Esophagus muscularis mucosa (tissue), 4 donors: ENCODE measurements at places on chromosomes 1 and 21. TPM values are rescaled to one million over a fixed set of nuclear protein-coding genes. Genes with fewer than 3 reads are reported as not detected.

Gene HTR1D
- not detected for total RNA-seq

DNA sequence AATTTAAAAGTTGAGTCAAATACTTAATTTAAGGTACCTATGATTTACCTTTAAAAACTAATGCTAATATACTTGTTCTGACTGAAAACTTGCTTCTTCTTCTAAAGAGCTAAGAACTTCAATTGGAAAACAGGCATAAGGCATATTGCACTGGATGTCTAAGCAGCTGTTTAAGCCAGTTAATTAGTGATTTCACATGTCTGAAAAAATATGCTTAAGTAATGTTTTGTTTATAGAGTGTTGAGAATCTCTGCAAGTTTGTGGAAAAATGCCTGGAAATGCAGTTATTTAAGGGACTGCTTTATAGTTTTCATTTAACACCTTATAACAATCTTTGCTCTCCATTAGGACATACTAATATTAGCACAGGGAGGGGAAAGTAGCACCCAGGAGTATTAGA is 28.2 kb downstream of the UBE2U start:
- DNase-seq, result no peak
- no peaks in the 10 kb centered on the region for H3K27me3 ChIP-seq
- no peaks in the 10 kb centered on the region for H3K4me1 ChIP-seq
- no peak overlapping the region for H3K27ac ChIP-seq
- H3K4me3 ChIP-seq, result no peak overlapping the region
- no peaks in the 10 kb centered on the region for H3K36me3 ChIP-seq

DNA sequence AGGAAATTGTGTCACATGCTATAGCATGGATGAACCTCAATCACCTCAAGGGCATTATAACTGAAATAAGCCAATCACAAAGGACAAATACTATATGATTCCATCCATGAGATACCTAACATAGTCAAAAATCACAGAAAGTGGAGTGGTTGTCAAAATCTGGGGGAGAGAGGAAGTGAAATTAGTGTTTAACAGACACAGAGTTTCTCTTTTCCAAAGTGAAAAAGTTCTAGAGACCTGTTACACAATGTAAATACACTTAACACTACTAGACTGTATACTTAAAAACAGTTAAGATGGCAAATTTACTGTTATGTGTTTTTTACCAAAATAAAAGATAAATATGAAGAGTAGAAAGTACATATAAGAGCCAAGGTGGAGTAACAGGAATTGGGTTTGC is 31.8 kb downstream of the ZNF644 start:
- H3K36me3 ChIP-seq, result no peaks in the 10 kb centered on the region
- peaks cover 15% of the 10 kb centered on the region for H3K4me1 ChIP-seq
- H3K27me3 ChIP-seq, result no peaks in the 10 kb centered on the region
- DNase-seq, result no peak

GRCh38 chr1:152565535-152566215 is 905 bp downstream of the LCE3E start:
- no peak for DNase-seq
- no peaks in the 10 kb centered on the region for H3K27me3 ChIP-seq

DNA sequence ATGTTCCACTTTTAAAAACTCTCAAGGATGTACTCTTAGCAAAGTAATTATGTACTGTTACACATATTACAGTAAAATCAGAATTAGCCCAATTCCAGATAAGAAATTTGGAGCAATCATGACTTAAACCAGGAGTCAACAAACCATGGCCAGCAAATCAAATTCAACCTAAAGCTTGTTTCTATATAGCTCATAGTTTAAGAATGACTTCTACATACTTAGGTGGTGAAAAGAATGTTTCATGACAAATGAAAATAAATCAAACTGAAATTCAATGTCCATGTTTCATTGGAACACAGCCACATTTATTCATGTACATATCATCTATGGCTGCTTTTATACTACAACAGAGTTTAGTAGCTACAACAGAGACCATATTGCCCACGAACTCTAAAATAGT is 35.1 kb downstream of the FRRS1 start:
- DNase-seq, result no peak
- H3K4me3 ChIP-seq, result no peak overlapping the region
- peaks cover 2% of the 10 kb centered on the region for H3K36me3 ChIP-seq
- no peaks in the 10 kb centered on the region for H3K27me3 ChIP-seq

- DNase-seq, result no peak
- no peak overlapping the region for H3K4me3 ChIP-seq
- no peaks in the 10 kb centered on the region for H3K36me3 ChIP-seq
- no peaks in the 10 kb centered on the region for H3K27me3 ChIP-seq
Observed at GRCh38 chr1:93779540-93780165, 98.0 kb upstream of the BCAR3 start.

- H3K27ac ChIP-seq, result no peak overlapping the region
- H3K4me3 ChIP-seq, result no peak overlapping the region
- no peak for DNase-seq
- no peaks in the 10 kb centered on the region for H3K36me3 ChIP-seq
- H3K4me1 ChIP-seq, result no peaks in the 10 kb centered on the region
Observed at GRCh38 chr1:239367196-239367810, 19.1 kb upstream of the CHRM3 start.
